ENCODE measurements at places on chromosomes 2 and 18.

DNA sequence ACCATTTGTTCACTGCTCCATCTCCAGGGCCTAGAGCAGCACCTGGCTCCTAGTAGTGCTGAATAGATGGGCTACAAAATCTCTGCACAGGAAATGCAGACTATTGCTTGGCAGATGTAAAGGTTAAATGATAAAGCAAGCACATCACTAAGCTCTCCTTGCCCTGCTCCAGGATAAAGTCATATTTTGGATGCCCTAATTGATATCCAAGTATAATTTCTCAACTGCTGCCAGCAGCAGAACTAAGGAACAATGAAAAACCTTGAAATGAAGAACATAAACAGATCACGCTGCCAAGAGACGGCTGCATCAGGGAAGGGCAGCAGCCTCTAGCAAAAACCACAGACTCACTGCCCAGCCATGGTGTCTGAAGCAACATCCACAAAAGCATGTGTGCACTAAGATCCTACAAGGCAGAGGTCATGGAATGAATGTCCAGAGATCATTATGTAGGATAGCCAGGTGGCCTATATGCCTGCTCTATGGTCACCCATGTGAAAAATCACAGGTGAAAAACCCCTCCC, 134.7 kb downstream of the TMEM163 start:
- DNase-seq: no peak

DNA sequence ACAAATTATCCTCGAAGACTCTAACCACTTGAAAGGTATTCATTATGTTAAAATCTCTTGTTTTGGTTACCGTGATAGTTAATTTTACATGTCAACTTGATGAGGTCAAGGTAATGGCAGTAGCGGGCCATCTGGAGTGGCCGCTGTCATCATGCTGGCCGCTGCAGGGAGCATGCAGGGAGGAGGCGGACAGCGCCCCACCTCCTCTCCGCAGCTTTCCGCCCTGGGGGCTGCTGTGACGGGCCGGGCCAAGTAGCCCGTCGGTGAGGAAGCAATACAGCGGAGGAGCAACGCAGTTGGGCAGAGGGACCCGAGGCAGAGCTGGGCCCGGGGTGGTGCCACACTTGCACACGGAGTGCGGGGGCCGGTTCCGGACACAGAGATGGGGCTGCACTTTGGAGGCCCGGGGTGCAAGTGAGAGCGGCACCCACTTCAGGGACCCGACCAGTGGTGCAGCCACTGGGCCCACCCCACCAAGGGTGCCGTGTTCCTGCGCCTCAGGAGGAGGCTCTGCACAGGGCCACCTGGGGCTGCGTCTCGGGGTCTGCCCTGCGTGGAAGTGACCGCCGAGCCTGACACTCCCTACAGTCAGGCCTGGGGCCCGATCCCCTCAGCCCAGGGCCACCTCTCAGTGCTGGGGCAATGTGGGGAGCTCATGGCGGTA, 452.4 kb downstream of the LRATD1 start:
- DNase-seq: no peak

GRCh38 chr2:122218596-122218995, 463.1 kb downstream of the TSN start:
- no peak for DNase-seq

DNA sequence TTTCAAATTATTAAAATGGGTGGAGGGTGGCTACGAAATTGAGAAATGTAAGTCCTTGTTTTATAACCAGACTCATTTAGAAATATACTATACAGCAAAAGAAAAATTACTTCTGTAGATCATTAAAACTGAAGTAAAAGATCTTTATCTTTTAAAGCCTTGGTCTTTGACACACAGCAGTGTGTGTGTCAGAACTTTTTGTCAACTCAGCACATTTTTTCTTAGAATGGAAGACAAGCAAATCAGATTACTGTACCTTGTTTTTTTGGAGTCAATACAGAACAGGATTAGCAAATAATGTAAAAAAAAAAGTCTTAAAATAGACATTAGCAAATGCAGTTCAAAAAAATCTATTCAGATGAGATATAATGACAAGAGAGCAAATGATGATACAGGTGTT, 49.1 kb downstream of the C2orf76 start:
- no peak for DNase-seq

- no peak for DNase-seq
These were observed 569.8 kb downstream of the ARHGAP15 start for GRCh38 chr2:143698888-143699570.

DNA sequence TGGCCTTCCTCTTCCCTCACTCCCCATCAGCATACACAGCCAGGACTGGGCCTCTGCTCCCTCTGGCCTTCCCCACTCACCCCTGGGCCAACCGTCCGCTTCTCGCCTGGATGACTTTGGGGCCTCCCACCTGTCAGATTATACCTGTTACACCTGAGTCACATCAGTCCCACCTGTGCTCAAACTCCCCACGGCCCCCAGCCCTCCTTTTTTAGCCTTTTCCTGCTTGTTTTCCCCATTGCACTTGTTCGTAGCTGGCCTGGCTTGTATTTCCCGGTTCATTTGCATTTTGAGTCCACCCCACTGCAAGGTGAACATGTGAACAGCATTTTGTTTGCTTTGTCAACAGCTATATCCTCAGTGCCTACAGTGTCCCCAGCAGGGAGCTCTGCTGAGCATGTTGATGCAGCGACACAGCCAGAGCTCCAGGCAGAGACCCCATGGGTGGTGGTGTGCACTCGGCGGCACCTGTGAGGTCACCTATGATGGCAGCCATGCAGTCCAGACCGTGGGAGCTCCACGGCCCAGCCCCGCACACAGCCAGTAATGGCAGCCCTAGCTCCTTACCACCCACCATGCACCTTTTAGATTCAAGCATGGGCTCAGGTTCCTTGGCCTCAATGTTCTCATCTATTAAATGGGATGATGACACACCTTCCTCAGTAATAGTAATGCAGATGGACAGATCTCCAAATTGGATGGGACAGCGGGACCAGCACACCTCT, 276.4 kb upstream of the HS6ST1 start:
- DNase-seq: no peak

GRCh38 chr2:200747668-200748618, 63.8 kb upstream of the BZW1 start:
- no peak for DNase-seq

Measured in stimulated activated CD4-positive, alpha-beta T cell treated with anti-CD3 and anti-CD28 coated beads, Interleukin-1b, Interleukin-23, amount 100 ng/mL, for 24 hours (primary cell).